ENCODE measurements at places on chromosomes 12 and 14.
A peak's percentile ranks its signal among the peaks of the same experiment; 100 is the strongest.

DNA sequence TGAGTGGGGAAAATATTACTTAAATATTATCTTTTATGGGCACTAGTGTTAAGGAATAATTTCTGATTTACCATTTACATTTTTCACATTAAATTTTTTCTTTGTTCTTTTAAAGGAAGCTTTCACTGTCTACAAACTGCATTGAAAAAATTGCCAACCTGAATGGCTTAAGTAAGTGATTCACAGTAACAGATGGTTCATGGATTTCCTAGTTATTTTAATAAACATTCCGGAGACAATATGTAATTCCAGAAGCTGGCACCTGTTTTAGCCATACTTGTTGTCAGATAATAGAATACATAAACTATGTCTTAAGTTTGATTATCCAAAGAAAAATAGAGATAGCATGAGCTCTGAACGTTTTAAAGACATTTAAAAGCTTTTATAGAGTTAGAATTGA lies 17.1 kb downstream of the DNAL1 start:
- no peak for DNase-seq

DNA sequence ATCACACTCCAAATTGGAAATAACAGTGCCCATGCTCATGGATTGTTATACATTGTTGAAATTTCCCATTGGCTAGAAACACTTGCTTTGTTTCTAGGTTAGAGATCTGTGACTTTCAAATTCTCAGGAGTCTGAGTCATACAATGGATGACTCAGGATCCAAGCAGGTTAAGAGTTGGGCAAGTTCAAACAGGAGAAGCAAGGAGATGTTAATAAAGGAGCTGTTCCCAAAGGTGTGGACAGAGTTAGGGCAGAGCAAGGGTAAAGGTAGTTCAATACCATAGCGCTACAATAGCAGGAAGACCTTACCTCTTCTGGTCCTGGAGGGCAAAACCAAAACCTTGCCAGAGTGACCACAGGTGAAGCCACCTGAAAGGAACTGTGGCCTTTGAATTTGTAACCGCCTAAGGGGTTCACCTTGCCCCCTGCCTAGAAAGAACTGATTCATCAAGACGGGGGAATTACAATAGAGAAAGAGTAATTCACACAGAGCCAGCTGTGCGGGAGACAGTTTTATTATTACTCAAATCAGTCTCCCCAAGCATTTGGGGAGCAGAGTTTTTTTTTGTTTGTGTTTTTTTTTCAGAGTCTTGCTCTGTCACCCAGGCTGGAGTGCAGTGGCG lies 4.2 kb upstream of the AMN1 start:
- peak; percentile 85 for DNase-seq

DNA sequence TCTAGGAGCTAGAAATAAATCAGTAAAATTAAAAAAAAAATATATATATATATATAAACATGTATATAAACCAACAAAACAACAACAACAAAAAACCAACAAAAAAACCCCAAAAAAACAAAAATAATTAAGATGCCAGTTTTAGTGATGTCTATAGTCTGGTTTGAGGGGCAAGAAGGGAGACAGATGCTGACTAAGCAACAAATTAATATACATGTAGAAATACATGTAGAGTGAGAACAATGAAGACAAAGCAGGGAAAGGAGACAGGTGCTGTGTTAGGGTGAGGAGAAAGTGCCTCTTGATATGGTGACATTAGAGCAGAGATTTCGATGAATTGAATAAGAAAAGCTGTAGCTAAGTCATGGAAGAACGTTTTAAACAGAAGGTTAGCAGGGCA lies 477.9 kb downstream of the APAF1 start:
- DNase-seq = no peak

DNA sequence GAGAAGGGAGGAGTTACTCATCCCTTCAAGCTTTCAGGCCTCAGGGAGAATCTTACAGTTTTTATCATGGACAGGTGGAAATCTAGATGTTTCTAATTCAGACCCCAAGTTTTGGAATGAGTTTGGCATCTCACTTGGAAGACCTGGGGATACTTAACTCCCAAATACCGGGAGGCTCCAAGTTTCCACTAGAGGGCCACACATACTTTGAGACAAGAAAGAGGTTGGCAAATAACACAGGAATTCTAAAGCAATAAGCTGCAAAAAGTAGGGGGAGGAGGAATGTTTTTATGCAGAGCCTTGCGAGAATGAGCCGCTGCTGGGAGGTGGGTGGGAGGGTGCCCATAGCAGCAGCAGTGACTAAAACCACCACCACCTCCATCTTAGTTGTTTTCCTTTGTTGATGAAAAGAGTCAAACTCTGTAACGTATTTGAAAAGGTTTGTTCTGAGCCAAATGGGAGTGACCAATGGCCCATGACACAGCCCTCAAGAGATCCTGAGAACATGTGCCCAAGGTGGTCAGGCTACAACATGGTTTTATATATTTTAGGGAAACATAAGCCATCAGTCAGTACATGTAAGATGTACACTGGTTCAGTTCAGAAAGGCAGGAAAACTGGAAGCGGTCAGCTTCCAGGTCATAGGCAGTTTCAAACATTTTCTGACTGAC lies 34.2 kb upstream of the RNASE1 start:
- DNase-seq = no peak
